Aortic smooth muscle cell (primary cell): ENCODE measurements at places on chromosomes 1 and 21. TPM values are rescaled to one million over a fixed set of nuclear protein-coding genes. Genes with fewer than 3 reads are reported as not detected.

SELE gene
- under 0.01 TPM in 2 replicates for total RNA-seq

ZNF683 gene
- total RNA-seq: not detected in 2 replicates

EPHA10 gene
- not detected in 2 replicates for total RNA-seq

CFHR3 gene
- 0.06 TPM in 1 of 2 replicates, not detected in the other for total RNA-seq
